ENCODE measurements at places on chromosomes 4 and X. TPM values are rescaled to one million over a fixed set of nuclear protein-coding genes. Genes with fewer than 3 reads are reported as not detected.

The SYP gene
- total RNA-seq, result 0.75 TPM

The CCDC149 gene
- total RNA-seq, result 15.4 TPM

The VSIG4 gene
- not detected for total RNA-seq

The CD99L2 gene
- 42.4 TPM for total RNA-seq

The DCLK2 gene
- 1.2 TPM for total RNA-seq

The PRSS12 gene
- total RNA-seq, result 10.7 TPM

The HMGB2 gene
- 124 TPM for total RNA-seq

The CTSO gene
- total RNA-seq, result 2.3 TPM

The DEFB131A gene
- total RNA-seq, result not detected

The MAP7D2 gene
- total RNA-seq, result 0.19 TPM

The KLHL13 gene
- 1.6 TPM for total RNA-seq

The PAGE2B gene
- total RNA-seq, result not detected

DNA sequence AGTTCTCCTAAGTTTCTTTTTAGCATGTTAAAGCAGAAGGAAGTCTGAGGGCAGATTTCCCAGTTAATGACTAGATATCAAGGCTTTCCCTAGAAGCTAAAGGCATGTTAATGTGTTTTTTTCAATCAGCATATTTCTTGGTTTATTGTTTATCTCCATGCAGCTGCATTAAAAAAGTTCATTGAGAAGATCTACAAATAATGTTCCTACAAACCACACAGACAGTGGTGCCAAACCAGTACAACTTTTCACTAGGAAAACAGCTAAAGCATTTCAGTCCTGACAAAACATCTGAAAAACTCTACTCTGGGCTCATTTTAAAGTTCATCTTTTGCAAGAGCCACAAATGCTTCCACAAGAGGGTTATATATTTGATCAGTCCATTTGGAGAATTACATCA lies 320.0 kb downstream of the ADGRL3 start:
- no peak overlapping the region for H3K4me3 ChIP-seq
- H3K4me1 ChIP-seq, result peaks cover 11% of the 10 kb centered on the region
- no peaks in the 10 kb centered on the region for H3K27me3 ChIP-seq
- H3K27ac ChIP-seq, result no peak overlapping the region

DNA sequence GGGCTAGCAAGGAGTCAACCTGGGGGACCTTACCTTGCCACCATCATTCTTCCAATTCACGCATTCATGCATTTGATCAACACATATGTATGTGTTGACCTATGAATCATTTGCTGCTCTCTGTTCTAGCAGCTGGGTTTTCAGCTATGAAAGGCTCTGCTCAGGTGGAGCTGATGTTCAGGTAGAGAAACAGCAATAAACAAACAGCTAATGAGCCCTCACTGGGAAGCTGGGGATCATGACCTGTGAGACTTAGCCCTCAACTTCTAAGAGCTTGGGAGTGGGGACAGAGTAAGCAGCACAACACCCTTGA lies 1.6 kb upstream of the OTOP1 start:
- no peaks in the 10 kb centered on the region for H3K4me1 ChIP-seq
- no peak overlapping the region for H3K4me3 ChIP-seq
- no peak for DNase-seq
- no peak overlapping the region for H3K27ac ChIP-seq
- H3K27me3 ChIP-seq, result peaks cover 40% of the 10 kb centered on the region
- H3K36me3 ChIP-seq, result no peaks in the 10 kb centered on the region

DNA sequence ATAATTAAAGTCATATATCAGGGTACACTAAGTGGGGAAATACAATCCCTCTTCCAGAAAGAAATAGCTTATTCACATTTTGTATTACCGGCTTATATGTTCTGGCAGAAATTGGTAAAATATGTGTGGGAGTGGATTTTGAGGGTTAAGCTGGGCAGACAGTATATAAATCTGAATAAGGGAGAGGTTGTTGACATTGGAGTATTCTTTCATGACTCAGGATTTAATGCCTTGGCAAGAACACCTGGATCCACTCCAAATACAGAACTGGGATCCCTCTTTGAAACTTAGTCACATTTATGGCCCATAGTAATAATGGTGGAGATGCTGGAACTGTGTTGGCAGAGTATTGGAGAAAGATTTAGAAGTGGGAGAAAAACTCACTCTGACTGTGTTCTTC lies 54.3 kb upstream of the TET2 start:
- DNase-seq, result peak; percentile 93
- no peaks in the 10 kb centered on the region for H3K36me3 ChIP-seq
- H3K27ac ChIP-seq, result peak overlapping the region; percentile 64
- H3K4me1 ChIP-seq, result peaks cover 22% of the 10 kb centered on the region
- H3K27me3 ChIP-seq, result no peaks in the 10 kb centered on the region

GRCh38 chr4:148782284-148782683 lies 340.1 kb upstream of the NR3C2 start:
- no peak overlapping the region for H3K4me3 ChIP-seq
- DNase-seq, result no peak

GRCh38 chr4:46980851-46981250 lies 12.5 kb downstream of the GABRA4 start:
- H3K4me3 ChIP-seq, result no peak overlapping the region
- H3K4me1 ChIP-seq, result no peaks in the 10 kb centered on the region
- H3K27me3 ChIP-seq, result peaks cover 74% of the 10 kb centered on the region
- DNase-seq, result no peak

- H3K4me3 ChIP-seq, result no peak overlapping the region
- no peaks in the 10 kb centered on the region for H3K4me1 ChIP-seq
- no peaks in the 10 kb centered on the region for H3K27me3 ChIP-seq
- no peak for DNase-seq
- no peak overlapping the region for H3K27ac ChIP-seq
Measured at GRCh38 chr4:102007959-102008425, 217.5 kb downstream of the BANK1 start.

DNA sequence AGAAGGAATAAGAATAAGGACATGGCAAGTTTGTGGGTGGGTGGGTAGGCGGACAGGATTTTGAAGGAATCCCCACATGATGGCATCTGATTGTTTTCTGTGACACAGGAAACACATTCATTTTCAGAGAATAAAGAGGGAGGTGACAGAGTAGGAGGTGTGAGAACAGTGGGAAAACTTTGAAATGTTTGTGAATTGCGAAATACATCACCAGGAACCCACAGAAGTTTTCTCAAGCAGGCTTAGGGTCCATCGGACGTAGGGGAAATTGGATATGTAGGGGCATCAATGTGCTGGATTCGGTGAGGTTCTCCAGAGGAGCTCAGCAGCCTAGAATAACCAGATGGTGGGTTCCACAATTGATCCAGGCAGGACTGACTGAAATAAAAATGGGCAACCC lies 171.6 kb downstream of the GLRA2 start:
- DNase-seq, result no peak

GRCh38 chrX:150372756-150373155 lies 9.6 kb downstream of the MAMLD1 start:
- H3K4me3 ChIP-seq, result no peak overlapping the region
- H3K27me3 ChIP-seq, result peaks cover 12% of the 10 kb centered on the region
- no peaks in the 10 kb centered on the region for H3K36me3 ChIP-seq
- H3K4me1 ChIP-seq, result no peaks in the 10 kb centered on the region

GRCh38 chrX:17470136-17470535 lies 95.1 kb downstream of the NHS start:
- H3K4me1 ChIP-seq, result no peaks in the 10 kb centered on the region
- no peak overlapping the region for H3K27ac ChIP-seq
- H3K36me3 ChIP-seq, result no peaks in the 10 kb centered on the region
- DNase-seq, result peak; percentile 63
- H3K27me3 ChIP-seq, result peaks cover 13% of the 10 kb centered on the region

GRCh38 chr4:118997601-118998000 lies 108.9 kb downstream of the SYNPO2 start:
- no peak for DNase-seq
- no peaks in the 10 kb centered on the region for H3K36me3 ChIP-seq
- no peak overlapping the region for H3K27ac ChIP-seq
- H3K27me3 ChIP-seq, result no peaks in the 10 kb centered on the region
- no peak overlapping the region for H3K4me3 ChIP-seq
- peaks cover 5% of the 10 kb centered on the region for H3K4me1 ChIP-seq

- no peak overlapping the region for H3K27ac ChIP-seq
- H3K27me3 ChIP-seq, result no peaks in the 10 kb centered on the region
- peaks cover 5% of the 10 kb centered on the region for H3K4me1 ChIP-seq
- no peaks in the 10 kb centered on the region for H3K36me3 ChIP-seq
- no peak overlapping the region for H3K4me3 ChIP-seq
- peak; percentile 28 for DNase-seq
Measured at GRCh38 chr4:47704693-47705325, 133.1 kb downstream of the CORIN start.

- H3K4me1 ChIP-seq, result no peaks in the 10 kb centered on the region
- no peak for DNase-seq
- peaks cover 73% of the 10 kb centered on the region for H3K36me3 ChIP-seq
- no peaks in the 10 kb centered on the region for H3K27me3 ChIP-seq
- H3K27ac ChIP-seq, result no peak overlapping the region
Measured at GRCh38 chr4:168931215-168931650, 78.8 kb downstream of the CBR4 start.

GRCh38 chrX:19514791-19515614 lies at the start of gene MAP3K15:
Gene MAP3K15, minus strand, starts transcription at chrX:19515508. Its CDS starts 247 bp downstream, at chrX:19515261.
- no peak for DNase-seq
- no peaks in the 10 kb centered on the region for H3K4me1 ChIP-seq
- H3K27me3 ChIP-seq, result peaks cover 38% of the 10 kb centered on the region
- H3K36me3 ChIP-seq, result no peaks in the 10 kb centered on the region

GRCh38 chr4:109803924-109804571 lies 2.2 kb upstream of the CFI start:
- no peaks in the 10 kb centered on the region for H3K4me1 ChIP-seq
- H3K27ac ChIP-seq, result no peak overlapping the region
- H3K27me3 ChIP-seq, result no peaks in the 10 kb centered on the region
- H3K36me3 ChIP-seq, result no peaks in the 10 kb centered on the region
- peak; percentile 70 for DNase-seq
- no peak overlapping the region for H3K4me3 ChIP-seq

GRCh38 chr4:156781852-156782251 lies 189.7 kb downstream of the PDGFC start:
- H3K27ac ChIP-seq, result peak overlapping the region; percentile 52
- peak; percentile 38 for DNase-seq
- H3K27me3 ChIP-seq, result no peaks in the 10 kb centered on the region

DNA sequence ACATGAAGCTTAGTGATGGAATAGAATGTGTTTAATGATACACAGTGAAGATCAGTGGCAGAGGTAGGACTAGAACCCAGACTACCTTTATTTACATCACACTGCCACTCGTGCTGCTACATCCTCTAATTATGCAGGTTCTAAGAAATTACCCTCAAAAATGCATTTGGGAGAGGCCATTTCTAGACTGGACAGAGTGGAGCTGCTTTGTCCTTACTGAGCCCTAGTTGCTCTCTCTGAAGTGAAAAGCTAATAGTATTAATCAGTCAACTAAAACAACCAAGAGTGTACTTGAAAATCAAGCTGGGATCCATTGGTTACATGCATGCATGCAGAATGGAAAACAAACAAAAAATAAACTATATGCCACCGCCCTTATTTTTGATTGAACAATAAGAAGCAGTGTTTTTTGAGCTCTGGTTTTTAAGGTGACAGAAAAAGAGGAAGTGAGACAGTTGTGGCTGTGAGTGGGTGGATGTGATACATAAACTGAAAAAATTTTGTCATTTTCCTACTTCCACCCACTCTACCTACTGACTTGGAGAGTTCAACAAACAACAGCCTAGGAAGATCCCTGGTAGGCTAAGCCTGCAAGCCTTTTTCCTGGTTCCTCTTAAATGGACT lies 6.8 kb upstream of the VSIG4 start:
- H3K36me3 ChIP-seq, result no peaks in the 10 kb centered on the region
- H3K4me1 ChIP-seq, result no peaks in the 10 kb centered on the region
- no peaks in the 10 kb centered on the region for H3K27me3 ChIP-seq

DNA sequence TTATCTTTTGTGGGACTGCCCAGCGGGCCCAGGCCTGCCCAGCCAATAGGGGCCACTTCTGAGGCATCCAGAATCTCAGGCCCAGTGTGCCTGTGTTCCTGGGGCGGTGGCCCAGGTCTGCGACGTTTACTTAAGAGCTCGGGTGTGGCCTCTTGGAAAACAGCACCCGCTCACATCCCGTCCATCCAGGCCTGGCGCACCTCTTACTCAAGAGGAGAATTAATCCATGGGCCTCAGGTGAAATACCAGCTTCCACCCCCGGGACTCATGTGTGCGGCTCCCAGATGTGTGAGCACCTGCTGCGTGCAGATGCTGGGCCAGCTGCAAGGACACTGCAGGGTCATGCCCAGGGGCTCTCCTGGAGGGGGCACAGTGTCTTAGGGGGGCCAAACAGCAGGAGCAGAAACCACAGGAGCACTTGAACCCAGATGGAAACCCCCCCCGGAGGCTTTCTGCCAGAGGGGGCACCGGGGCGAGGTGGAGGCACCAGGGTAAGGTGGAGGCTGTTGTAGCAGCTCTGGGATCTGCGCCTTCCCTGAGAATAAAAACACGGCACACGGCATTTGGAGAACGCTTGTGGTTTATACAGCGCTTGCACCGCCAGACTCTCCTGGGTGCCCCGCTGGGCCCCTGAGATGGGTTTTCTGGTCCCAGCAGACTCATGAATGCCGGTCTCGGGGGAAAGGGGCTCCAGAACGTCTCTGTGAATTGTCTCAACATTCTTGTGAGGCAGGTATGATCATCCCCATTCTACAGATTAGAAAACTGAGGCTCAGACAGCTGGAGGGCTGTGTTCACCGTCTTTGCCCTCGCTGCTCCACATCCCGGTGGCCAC lies 2.8 kb downstream of the PSAPL1 start:
- peak; percentile 20 for DNase-seq
- no peak overlapping the region for H3K4me3 ChIP-seq
- H3K36me3 ChIP-seq, result no peaks in the 10 kb centered on the region
- peaks cover 20% of the 10 kb centered on the region for H3K4me1 ChIP-seq
- H3K27ac ChIP-seq, result no peak overlapping the region
- no peaks in the 10 kb centered on the region for H3K27me3 ChIP-seq

GRCh38 chr4:124737619-124738018 lies 25.1 kb upstream of the ANKRD50 start:
- no peaks in the 10 kb centered on the region for H3K36me3 ChIP-seq
- no peaks in the 10 kb centered on the region for H3K4me1 ChIP-seq
- DNase-seq, result no peak
- H3K4me3 ChIP-seq, result no peak overlapping the region

- H3K27ac ChIP-seq, result no peak overlapping the region
- peaks cover 29% of the 10 kb centered on the region for H3K4me1 ChIP-seq
- H3K36me3 ChIP-seq, result no peaks in the 10 kb centered on the region
- H3K27me3 ChIP-seq, result no peaks in the 10 kb centered on the region
- no peak for DNase-seq
- H3K4me3 ChIP-seq, result no peak overlapping the region
Measured at GRCh38 chrX:39896951-39897740, 200.6 kb downstream of the BCOR start.

GRCh38 chr4:139825523-139826014 lies 159.9 kb downstream of the MGST2 start:
- no peaks in the 10 kb centered on the region for H3K27me3 ChIP-seq
- H3K4me3 ChIP-seq, result no peak overlapping the region
- H3K27ac ChIP-seq, result no peak overlapping the region
- no peaks in the 10 kb centered on the region for H3K36me3 ChIP-seq
- H3K4me1 ChIP-seq, result no peaks in the 10 kb centered on the region

Measured in MCF 10A (cell line).